Vein endothelial cell (primary cell): ENCODE measurements at places on chromosomes 6 and 20. TPM values are rescaled to one million over a fixed set of nuclear protein-coding genes. Genes with fewer than 3 reads are reported as not detected.

SOBP gene
- total RNA-seq = 1.6 and 3.9 TPM in 2 replicates

KCNK5 gene
- not detected in 2 replicates for total RNA-seq

CDSN gene
- under 0.01 TPM in 1 of 2 replicates, not detected in the other for total RNA-seq

NUP153 gene
- total RNA-seq = 39.8 and 50.3 TPM in 2 replicates

GRIK2 gene
- total RNA-seq = not detected in 2 replicates

GNAS-AS1 gene
- 0.10 TPM in 1 of 2 replicates, not detected in the other for total RNA-seq

MUC22 gene
- total RNA-seq = not detected in 2 replicates

MYL9 gene
- 7.6 and 13.1 TPM in 2 replicates for total RNA-seq

MUCL3 gene
- not detected in 2 replicates for total RNA-seq

SYCP2 gene
- total RNA-seq = 0.33 and 0.38 TPM in 2 replicates

BMP7 gene
- total RNA-seq = not detected in 2 replicates

C20orf144 gene
- under 0.01 and 0.10 TPM in 2 replicates for total RNA-seq

XKR7 gene
- not detected in 2 replicates for total RNA-seq

LY6G6F gene
- not detected in 2 replicates for total RNA-seq

MRAP2 gene
- 3.6 and 3.8 TPM in 2 replicates for total RNA-seq

CFAP206 gene
- 0.29 and 0.65 TPM in 2 replicates for total RNA-seq

GSTA3 gene
- not detected in 2 replicates for total RNA-seq

TINAG gene
- not detected in 2 replicates for total RNA-seq

SNAP91 gene
- 0.33 and 0.57 TPM in 2 replicates for total RNA-seq

BNIP5 gene
- not detected in 2 replicates for total RNA-seq

RFX6 gene
- total RNA-seq = not detected in 2 replicates

ANKS1A gene
- 20.9 and 26.1 TPM in 2 replicates for total RNA-seq

OPRM1 gene
- total RNA-seq = not detected in 2 replicates
